ENCODE measurements at places on chromosomes 13 and 19.

GRCh38 chr19:11496391-11497163 lies 9.1 kb downstream of the ZNF653 start:
- peak; percentile 51 for DNase-seq

DNA sequence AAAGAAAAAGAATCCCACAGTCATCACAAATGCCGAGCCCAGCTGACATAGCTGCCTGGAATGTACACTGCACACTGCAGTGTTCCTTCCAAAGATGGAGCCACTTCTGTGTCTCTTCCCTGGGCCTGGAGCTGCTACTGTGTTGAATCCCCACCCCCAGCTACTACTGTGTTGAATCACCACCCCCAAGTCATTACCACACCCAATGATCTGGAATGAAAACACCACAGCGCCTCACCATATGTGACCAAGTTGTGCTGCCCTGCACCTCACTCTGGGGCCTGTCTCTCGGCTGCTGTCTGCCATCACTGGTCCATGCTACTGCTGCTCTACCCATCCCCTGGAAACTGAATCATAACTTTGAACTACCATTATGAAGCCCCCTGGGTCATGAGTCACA lies 861.2 kb downstream of the UQCRFS1 start:
- DNase-seq: no peak

DNA sequence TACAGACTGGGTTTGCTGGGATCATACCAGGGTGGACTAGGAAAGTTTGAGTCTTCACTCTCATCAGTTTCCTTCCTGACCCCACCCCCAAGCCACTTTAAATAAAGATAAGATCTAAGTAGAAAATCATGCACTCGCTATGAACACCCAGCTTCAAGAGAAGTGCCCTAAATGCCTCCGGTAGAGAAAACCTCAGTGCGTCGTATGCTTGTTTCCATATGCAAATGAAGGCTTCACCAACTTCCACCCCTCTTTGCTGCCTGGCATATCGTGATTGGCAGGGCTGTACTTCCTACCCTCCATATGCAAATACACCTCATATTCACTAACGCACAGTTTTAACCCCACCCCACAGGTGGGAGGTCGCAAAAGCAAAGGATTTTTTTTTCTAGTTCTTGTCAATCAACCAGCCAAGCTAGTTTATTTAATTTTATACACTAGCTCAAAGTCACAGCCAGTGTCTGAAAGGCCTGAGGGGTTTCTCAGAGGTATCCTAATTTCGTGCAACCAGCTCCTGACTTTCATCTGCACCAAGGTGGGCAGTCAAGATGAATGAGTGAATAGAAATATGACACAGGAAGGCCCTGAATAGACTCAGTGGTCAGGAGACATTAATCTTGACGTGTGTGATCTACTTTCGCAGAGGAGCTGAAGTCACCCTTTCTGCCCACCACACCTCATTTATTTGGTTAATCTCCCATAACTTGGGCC lies 121.1 kb upstream of the TSHZ3 start:
- no peak for DNase-seq

GRCh38 chr19:51020988-51021651 lies 1.6 kb upstream of the KLK10 start:
- DNase-seq: no peak

- no peak for DNase-seq
Observed at GRCh38 chr19:13718733-13719132, 45.6 kb upstream of the MRI1 start.

DNA sequence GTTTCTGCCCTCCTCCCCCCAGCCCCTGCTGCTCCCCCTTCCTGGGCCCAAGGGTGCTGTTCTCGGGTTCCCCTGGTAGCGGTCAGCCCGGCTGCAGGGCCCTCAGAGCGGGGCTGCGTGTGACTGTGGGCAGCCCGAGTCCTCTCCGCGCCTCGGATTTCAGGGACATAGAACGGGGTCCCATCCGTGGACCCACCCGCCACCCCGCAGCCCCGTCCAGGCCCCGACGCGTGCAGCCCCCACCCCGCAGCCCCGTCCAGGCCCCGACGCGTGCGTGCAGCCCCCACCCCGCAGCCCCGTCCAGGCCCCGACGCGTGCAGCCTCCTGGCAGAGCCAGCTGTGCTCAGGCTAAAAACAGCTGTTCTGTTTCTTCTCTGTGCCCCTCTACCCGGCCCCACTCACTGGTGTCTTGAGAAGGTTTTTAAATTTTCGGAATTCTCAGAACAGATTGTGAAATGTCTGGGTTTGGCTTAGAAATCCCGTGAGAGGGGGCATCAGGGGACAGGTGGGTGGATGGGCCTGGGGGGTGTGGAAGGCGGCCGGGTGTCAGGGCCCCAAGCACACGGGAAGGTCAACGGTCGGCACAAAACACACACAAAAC lies 5.5 kb upstream of the PRTN3 start:
- DNase-seq: no peak

- no peak for DNase-seq
Observed at GRCh38 chr13:75398072-75398471, 83.9 kb downstream of the TBC1D4 start.

- DNase-seq: no peak
Observed at GRCh38 chr13:41085961-41086585, 24.8 kb downstream of the WBP4 start.

- DNase-seq: no peak
Observed at GRCh38 chr19:48798937-48799336, 11.9 kb downstream of the BCAT2 start.

GRCh38 chr13:98664047-98664446 lies 87.1 kb upstream of the STK24 start:
- DNase-seq: no peak

DNA sequence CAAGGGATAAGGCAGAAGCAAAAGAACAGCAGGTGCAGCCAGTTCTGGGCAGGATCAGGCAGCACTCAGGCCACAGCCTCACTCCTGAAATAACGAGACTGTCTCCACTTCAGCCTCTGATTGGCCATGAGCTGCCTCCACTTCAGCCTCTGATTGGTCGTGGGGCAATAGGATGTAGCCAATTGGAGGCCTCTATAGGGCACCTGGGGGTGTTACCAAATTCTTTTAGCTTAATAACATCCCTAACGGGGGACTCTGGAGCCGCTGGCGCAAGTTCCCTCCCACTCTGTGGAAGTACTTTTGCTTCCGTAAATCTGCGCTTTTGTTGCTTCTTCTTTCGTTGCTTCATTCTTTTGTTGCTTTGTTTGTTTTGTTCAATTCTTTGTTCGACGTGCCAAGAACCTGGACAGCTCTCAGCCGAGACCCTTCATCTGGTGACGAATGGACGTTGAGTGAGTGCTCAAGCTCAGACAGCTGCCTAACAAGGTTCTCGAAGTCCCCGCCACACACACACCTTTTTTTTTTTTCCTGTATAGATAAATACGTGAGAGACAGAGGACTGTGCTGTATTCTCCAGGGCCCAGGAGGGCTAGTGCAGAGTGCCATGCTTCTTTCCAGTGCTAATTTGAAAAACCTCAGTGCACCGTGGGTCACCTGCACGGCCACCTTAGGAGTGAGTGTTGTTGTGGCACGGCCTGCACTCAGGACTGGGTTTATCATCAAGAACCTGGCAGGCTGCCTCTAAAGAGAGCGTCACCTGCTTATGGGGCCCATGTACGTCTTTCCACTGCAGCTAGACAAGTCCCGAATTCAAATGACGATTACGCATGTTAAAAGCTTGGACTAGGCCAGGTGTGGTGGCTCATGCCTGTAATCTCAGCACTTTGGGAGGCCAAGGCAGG lies 32.0 kb upstream of the TUBGCP3 start:
- peak; percentile 36 for DNase-seq

GRCh38 chr13:23469951-23470421 lies 36.5 kb upstream of the SACS start:
- DNase-seq: no peak

- DNase-seq: no peak
Observed at GRCh38 chr13:45781553-45782326, 69.8 kb downstream of the SIAH3 start.

GRCh38 chr19:19334989-19335344 lies 14.3 kb downstream of the MAU2 start:
- no peak for DNase-seq

GRCh38 chr13:106156468-106156867 lies 379.0 kb downstream of the EFNB2 start:
- no peak for DNase-seq

GRCh38 chr19:5358173-5358800 lies 17.7 kb upstream of the PTPRS start:
- DNase-seq: no peak

DNA sequence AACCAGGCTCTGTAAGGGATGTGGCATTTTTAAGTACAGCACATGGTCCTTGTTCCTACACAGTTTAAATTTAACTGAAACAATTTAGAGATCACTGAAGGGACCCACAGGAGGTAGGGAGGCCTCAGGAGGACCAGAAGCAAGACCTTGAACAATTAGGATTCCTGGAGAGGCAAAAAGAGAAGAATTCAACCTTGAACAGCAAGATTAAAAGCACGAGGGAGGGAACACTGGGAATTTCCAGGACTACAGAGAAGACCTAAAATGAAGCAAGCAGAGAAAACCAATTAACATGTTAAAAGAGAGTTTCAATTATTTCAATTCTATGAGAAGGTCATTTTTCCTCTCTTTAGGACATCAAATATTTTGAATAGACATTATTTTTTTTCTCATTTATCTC lies 160.3 kb downstream of the KCTD12 start:
- no peak for DNase-seq

DNA sequence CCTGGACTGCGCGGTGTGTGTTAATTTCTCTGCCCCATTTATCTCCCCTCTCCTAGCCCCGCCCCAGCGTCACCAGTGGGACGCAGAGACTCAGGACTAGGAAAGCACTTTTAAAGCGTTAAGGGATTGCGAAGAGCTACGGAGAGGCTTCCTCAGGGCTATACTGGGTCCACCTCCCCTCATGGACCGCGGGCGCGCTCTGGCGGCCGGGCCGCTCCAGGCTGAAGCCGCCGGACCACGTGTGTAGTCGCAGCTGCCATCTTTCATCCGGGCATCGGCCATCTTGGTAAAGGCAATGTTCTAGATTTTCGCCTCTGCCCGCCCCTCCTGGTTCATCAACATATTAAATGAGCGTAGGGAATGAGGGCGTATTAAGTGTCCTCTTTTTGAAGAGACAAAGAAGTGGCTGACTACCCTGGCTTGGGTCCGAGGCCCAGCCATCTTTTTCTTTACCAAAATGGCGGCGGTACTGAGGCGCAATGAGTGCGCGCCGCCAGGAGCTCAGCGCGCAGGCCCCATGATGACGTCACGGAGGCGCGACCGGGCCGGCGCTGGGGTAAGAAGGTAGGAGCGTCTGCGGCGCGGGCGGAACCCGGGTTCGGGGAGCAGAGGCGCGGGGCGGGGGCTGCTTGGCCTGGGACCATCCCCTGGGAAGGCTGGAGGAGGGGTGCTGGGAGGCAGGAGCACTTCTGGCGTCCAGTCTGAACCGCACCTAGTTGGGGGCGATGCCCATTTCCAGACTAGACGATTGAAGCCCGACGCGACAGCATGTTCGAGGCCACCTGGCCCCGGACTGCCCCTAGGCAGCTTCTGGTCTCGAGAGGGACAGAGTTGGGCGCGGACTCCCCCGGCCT lies at the start of gene CCDC124:
CCDC124 (plus strand) TSS at position 531 of the 854 bp plus-strand sequence. CDS start 3,406 bp downstream, outside the sequence.
- DNase-seq: peak; percentile 83

- no peak for DNase-seq
Observed at GRCh38 chr19:41588497-41589209, 12.7 kb downstream of the CEACAM21 start.

- peak; percentile 82 for DNase-seq
Observed at GRCh38 chr19:48169578-48169938, 586 bp downstream of the LIG1 start.

GRCh38 chr19:2306281-2306806 lies 1.6 kb downstream of the LINGO3 start:
- DNase-seq: no peak

DNA sequence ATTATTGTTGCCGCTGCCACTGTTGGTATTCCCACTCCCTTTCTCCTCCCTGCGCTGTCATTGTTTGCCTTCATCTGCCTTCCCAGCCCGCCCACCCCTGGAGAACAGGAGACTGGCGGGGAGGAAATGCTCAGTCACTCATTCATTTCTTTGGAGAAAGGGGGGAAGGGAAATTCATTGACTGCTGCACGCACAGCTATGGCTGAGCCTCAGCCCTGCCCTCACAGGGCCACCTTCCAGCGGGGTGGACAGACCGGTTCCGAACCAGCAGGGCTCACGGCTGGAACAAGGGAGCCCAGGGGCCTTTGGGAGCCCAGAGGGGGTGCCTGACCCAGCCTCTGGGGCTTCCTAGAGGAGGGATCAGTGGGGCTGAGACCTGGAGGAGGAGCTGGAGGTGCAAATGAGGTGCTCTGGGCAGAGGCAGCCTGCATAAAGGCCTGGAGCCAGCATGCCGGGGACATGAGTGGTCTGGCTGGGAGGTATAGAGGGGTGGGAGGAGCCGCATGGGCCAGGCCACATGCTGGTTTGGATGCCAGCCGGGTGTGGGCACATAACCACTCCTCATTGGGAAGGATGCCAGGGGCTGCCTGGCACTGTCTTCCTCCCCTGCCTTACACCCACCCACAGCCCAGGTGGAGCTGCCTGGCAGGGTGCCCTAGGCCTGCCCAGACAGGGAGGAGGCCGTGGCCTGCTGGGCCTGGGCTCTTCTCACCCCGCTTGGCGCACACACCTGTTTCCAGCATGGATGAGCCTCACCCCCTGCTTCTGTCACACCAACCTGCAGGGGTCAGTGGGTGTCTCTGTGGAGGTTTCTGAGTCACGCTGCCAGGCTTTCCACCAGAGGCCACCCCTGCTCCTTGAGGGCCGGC lies 26.8 kb downstream of the PPP5C start:
- peak; percentile 37 for DNase-seq

GRCh38 chr19:19549804-19550464 lies 11.9 kb downstream of the CILP2 start:
- no peak for DNase-seq

DNA sequence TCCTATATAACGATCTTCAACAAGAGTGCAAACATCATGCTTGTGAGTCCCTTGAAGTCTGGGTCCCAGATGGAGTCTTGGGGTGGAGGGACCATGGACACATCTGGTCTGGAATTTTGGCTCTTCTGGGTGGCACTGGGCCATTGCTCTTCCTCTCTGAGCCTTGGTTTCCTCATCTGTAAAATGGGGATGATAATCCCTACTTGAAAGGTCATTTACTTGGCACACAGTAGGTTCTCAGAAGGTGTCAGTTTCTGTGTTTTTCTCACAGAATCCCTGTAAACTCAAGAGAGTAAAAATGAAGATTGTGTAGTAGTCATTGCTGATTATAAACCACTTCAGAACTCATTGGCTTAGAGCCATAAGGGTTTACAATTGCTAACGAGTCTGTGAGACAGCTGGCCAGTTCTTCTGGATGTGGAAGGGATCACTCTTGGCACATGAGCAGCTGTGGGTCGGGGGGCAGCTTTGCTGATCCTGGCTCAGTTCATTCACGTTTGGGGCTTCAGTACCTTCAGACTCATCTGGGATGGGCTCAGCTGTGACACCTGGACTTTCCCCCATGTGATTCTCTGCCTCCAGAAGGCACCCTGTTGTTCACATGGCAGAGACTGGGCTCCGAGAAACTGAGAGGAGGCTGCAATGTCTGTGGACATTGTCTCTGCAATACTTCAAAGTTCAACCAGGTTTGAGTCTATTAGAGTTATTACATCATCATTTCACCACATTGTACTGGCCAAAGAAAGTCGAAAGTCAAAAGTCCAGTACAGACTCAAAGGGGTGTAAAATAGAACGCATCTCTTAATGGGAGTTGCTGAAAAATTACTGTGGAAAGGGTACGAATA lies 7.8 kb downstream of the CYP4F12 start:
- DNase-seq: no peak

GRCh38 chr19:50449236-50449899 lies 16.7 kb downstream of the MYBPC2 start:
- DNase-seq: no peak

- DNase-seq: peak; percentile 18
Observed at GRCh38 chr13:39263033-39263432, 224.8 kb downstream of the NHLRC3 start.

Measured in progenitor cell of endocrine pancreas (in vitro differentiated cells).